ENCODE measurements at places on chromosomes 6 and 20.

- H3K27ac ChIP-seq = peak overlapping the region; percentile 74
- peaks cover 7% of the 10 kb centered on the region for H3K4me1 ChIP-seq
- H3K36me3 ChIP-seq = no peaks in the 10 kb centered on the region
- peak; percentile 91 for DNase-seq
- peaks cover 90% of the 10 kb centered on the region for H3K27me3 ChIP-seq
Measured at GRCh38 chr6:149925974-149926777, 3.3 kb upstream of the RAET1G start.

DNA sequence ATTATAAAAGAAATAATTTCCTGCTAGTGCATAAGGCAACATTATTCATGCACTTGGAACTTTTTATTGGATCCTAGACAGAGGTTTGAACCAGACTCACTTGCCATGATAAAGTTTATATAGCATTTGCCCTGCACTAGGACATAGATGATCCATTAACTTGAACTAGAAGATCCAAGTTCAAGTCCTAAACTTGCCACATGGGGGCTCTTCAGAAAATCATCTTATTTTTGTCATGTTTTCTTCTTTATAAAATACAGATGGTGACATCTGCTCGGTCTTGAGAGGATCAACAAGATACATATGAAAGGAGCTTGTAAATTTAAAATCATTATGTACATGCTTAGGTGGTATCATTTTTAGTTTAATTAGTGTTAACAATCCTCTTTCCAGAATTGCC, 94.5 kb downstream of the SIM1 start:
- peaks cover 8% of the 10 kb centered on the region for H3K27me3 ChIP-seq
- no peaks in the 10 kb centered on the region for H3K36me3 ChIP-seq
- H3K4me1 ChIP-seq = peaks cover 8% of the 10 kb centered on the region
- DNase-seq = no peak
- H3K27ac ChIP-seq = no peak overlapping the region

GRCh38 chr6:27296106-27296783, 15.8 kb downstream of the POM121L2 start:
- H3K36me3 ChIP-seq = no peaks in the 10 kb centered on the region
- peak overlapping the region; percentile 78 for H3K4me3 ChIP-seq
- H3K4me1 ChIP-seq = peaks cover 12% of the 10 kb centered on the region
- DNase-seq = no peak
- peaks cover 83% of the 10 kb centered on the region for H3K27me3 ChIP-seq
- H3K27ac ChIP-seq = peak overlapping the region; percentile 78

- DNase-seq = no peak
- peaks cover 8% of the 10 kb centered on the region for H3K36me3 ChIP-seq
- H3K4me3 ChIP-seq = no peak overlapping the region
- peak overlapping the region; percentile 45 for H3K27ac ChIP-seq
- peaks cover 38% of the 10 kb centered on the region for H3K4me1 ChIP-seq
Measured at GRCh38 chr6:131293472-131293911, 158.2 kb downstream of the AKAP7 start.

DNA sequence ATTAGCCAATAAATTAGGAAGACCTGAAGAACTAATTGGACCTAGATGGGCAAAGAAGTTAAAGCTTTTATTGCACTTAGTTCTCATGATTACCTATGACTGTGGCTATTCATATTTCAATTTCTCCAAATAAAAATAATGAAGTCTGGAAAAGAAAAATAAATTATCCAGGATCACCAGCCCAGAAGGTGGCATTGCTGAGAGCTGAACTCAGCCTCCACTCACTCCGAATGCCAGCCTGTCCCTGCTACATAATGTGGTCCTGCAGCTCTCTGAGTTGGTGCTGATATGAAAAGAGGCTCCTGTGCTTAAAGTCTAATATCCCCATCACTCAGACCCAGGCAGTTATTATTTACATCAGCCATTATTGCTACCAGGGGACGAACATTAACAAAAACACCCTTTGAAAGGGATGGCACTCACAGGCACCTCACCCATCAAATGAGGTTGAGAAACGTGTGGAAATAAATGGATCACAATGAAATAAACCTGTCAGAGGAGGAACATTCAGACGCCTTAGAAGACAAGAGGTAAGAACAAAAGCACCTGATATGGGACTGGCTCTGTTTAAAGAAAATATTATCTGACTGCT, 649.7 kb upstream of the CHD6 start:
- no peaks in the 10 kb centered on the region for H3K4me1 ChIP-seq
- no peak for DNase-seq
- no peak overlapping the region for H3K27ac ChIP-seq
- no peak overlapping the region for H3K4me3 ChIP-seq
- H3K36me3 ChIP-seq = no peaks in the 10 kb centered on the region

DNA sequence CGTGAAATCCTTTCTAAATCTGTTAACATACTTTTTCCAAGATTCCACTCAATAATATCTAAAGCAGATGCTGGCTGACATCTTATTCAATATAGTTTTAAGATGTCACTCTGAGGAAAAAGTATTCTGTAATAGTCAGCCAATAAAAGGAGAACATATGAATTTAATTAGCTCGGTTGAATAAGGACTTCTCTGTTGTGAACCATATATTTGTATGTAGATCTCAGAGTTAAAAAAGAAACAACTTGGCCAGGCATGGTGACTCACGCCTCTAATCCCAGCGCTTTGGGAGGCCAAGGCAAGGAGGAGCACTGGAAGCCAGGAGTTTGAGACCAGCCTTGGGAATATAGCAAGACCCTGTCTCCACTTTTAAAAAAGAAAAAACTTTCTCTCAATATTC, 7.4 kb upstream of the CD24 start:
- no peak overlapping the region for H3K4me3 ChIP-seq
- no peak for DNase-seq
- no peaks in the 10 kb centered on the region for H3K36me3 ChIP-seq
- no peaks in the 10 kb centered on the region for H3K27me3 ChIP-seq

- no peak overlapping the region for H3K27ac ChIP-seq
- no peaks in the 10 kb centered on the region for H3K36me3 ChIP-seq
- H3K4me3 ChIP-seq = no peak overlapping the region
Measured at GRCh38 chr6:451847-452246, 60.3 kb downstream of the IRF4 start.

DNA sequence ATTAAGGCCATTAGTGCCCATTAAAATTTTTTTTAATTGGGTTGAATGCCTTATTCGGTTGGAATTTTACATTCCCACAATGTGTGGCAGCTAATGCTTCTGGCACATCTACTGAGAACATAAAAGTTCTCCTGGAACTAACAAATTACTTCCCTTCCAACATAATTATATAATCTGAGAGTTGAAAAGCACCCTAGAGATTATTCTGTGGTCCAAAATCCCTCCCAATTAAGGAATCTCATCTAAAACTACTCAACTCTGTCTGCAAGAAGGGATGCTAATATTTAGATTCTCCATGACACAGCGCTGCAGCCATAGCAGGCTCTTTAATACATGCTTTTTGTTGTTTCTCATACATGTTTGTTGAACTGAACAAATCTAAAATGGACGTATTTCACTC, 4.0 kb downstream of the NUDT3 start:
- H3K27ac ChIP-seq = no peak overlapping the region
- DNase-seq = no peak
- H3K36me3 ChIP-seq = no peaks in the 10 kb centered on the region
- H3K4me1 ChIP-seq = peaks cover 3% of the 10 kb centered on the region
- H3K4me3 ChIP-seq = no peak overlapping the region

DNA sequence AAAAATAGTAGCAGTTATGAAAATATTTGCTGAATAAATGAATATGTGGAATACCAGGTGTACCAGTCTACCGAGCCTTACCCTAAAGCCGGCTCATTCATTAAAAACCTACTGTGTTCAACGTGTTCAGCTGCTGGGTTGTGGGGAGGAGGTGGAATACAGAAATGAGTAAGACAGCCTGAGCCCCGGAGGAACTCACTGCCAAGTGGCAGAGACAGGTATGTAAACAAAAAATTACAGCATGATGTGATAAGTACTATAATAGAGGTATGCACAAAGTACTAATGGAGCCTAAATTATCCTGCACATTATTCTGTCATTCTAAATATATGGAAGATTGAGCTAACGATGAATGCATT, 6.8 kb upstream of the ADTRP start:
- no peaks in the 10 kb centered on the region for H3K4me1 ChIP-seq
- no peak overlapping the region for H3K27ac ChIP-seq
- no peak overlapping the region for H3K4me3 ChIP-seq

DNA sequence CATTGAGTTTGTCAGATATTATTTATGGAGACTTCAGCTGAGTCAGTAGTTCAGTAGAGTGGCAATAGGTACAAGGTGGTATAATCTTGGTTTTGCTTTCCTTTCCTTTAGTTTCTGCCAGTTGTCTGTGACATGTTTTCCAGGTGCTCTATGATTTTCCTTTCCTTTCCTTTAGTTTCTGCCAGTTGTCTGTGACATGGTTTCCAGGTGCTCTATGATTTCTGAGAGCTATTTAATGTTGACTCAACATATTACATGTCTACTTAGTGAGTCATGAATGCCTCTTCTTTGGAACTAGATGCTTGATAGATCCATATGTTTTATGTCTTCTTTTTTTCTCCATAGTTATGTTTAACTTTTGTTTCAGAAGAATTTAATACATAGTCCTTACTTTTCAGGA, 186.4 kb upstream of the DEFB112 start:
- no peak overlapping the region for H3K4me3 ChIP-seq
- no peaks in the 10 kb centered on the region for H3K36me3 ChIP-seq
- no peaks in the 10 kb centered on the region for H3K4me1 ChIP-seq
- H3K27ac ChIP-seq = no peak overlapping the region

GRCh38 chr6:105263685-105264610, 84.1 kb upstream of the POPDC3 start:
- no peak overlapping the region for H3K27ac ChIP-seq
- no peak for DNase-seq
- peaks cover 3% of the 10 kb centered on the region for H3K27me3 ChIP-seq
- H3K4me1 ChIP-seq = peaks cover 7% of the 10 kb centered on the region
- H3K4me3 ChIP-seq = no peak overlapping the region

DNA sequence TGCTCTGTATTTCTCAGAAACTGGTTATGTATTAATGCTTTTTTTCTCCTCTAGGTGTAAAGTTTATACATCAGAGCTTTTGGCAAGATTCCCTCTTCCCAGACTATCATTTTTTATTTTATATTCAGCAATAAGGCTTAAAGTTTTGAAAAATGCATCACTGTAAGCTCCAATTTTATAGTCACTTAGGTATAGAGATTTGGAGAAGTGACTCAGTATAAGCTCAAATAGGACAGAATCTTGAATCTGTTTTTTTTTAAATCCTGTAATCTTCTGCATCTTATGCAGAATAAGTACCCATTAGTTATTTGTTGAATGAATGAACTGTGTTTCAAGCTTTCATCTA, 1.0 kb downstream of the NCOA7 start:
- no peaks in the 10 kb centered on the region for H3K27me3 ChIP-seq
- H3K4me1 ChIP-seq = peaks cover 16% of the 10 kb centered on the region
- no peaks in the 10 kb centered on the region for H3K36me3 ChIP-seq
- DNase-seq = no peak

DNA sequence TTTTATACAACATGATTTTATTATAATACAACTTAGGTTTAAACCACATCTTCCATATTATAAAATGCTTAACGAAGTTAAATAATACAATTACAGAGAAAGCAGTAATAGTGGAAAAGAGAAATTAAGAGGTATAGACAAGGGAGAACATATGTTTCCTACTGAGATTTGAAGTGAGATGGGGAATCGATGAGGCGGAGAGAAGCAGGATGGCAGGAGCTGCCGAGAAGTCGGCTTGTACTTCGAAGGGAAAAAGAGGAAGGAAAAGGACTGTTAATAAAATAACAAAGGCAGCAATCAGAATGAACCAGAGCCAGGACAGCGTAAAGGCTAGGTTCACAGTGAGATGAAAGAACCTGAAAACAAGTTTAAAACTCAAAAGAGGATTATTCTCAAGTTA, 15.4 kb downstream of the FBXL4 start:
- peaks cover 15% of the 10 kb centered on the region for H3K36me3 ChIP-seq
- no peak for DNase-seq
- peaks cover 7% of the 10 kb centered on the region for H3K4me1 ChIP-seq
- no peak overlapping the region for H3K4me3 ChIP-seq

DNA sequence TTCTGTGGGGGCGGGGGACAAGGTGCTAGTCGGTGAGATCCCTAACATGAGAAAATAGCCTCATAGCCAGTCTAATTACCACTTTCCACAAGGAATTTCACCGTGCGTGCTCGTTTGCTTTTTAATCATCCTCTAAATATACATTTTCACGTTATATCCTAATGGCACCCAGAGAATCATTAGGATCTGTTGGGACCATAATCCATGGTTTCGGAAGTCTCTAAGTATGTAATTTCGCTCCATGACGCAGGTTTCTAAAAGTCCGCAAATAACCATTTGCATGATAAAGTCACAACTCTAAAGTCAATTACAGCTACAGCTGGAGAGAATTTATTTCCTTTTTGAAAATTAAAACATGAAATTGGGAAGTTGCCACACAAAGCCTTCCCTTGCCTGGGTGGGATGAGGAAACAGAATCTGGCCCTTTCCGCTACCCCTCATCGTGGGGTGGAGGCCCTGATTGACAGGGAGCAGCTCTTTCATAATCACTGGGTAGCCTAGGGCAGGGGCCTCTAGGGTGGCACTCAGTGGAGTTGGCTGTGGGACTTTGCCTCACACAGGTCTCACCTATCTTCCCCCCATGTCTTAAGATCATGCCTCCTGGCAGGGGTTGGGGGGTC, 81.9 kb downstream of the LRFN2 start:
- no peak for DNase-seq
- peaks cover 17% of the 10 kb centered on the region for H3K27me3 ChIP-seq
- H3K27ac ChIP-seq = no peak overlapping the region
- no peak overlapping the region for H3K4me3 ChIP-seq
- peaks cover under 1% of the 10 kb centered on the region for H3K4me1 ChIP-seq

GRCh38 chr6:166592821-166593220, 6.3 kb upstream of the RAMACL start:
- no peak overlapping the region for H3K4me3 ChIP-seq
- H3K4me1 ChIP-seq = no peaks in the 10 kb centered on the region
- no peak overlapping the region for H3K27ac ChIP-seq
- DNase-seq = no peak
- no peaks in the 10 kb centered on the region for H3K27me3 ChIP-seq

DNA sequence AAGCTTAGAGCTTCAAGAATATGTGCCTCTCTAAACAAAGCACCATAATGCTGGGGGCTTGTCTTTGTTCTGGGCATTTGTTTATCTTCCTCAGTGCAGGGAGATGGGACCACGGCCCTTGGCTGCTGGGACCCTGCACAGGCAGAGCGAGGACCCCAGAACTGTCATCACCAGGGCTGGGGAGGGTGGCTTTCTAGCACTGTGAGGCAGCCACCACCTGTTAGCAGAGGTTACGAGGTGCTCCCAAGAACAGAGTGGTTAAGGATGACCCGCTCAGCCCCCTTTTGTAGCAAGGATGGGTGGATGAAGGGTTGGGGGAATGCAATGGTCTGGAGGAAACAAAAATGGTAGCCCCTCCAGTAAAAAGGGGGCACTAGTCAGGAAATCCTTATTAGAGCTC, 34.9 kb downstream of the METTL24 start:
- peaks cover 55% of the 10 kb centered on the region for H3K4me1 ChIP-seq
- H3K27me3 ChIP-seq = peaks cover 8% of the 10 kb centered on the region
- DNase-seq = no peak

- peaks cover 7% of the 10 kb centered on the region for H3K4me1 ChIP-seq
- H3K27me3 ChIP-seq = peaks cover 11% of the 10 kb centered on the region
- no peaks in the 10 kb centered on the region for H3K36me3 ChIP-seq
- H3K4me3 ChIP-seq = no peak overlapping the region
Measured at GRCh38 chr6:105644073-105644489, 241.2 kb upstream of the PREP start.

- no peak overlapping the region for H3K4me3 ChIP-seq
- H3K27ac ChIP-seq = no peak overlapping the region
- DNase-seq = no peak
- peaks cover 19% of the 10 kb centered on the region for H3K4me1 ChIP-seq
- no peaks in the 10 kb centered on the region for H3K36me3 ChIP-seq
Measured at GRCh38 chr6:46271107-46271506, 100.3 kb upstream of the ENPP5 start.

- DNase-seq = no peak
- H3K4me1 ChIP-seq = peaks cover 24% of the 10 kb centered on the region
- no peak overlapping the region for H3K27ac ChIP-seq
- H3K27me3 ChIP-seq = peaks cover 3% of the 10 kb centered on the region
Measured at GRCh38 chr6:53718597-53719460, 53.3 kb upstream of the KLHL31 start.
